ENCODE measurements at places on chromosomes 1 and 21. TPM values are rescaled to one million over a fixed set of nuclear protein-coding genes. Genes with fewer than 3 reads are reported as not detected.

S100A1 gene
- total RNA-seq: not detected

- no peak for DNase-seq
Observed at GRCh38 chr1:12565966-12566352, 52.1 kb downstream of the DHRS3 start.

GRCh38 chr1:159829822-159830465 is 3.3 kb downstream of the SLAMF8 start:
- no peak for DNase-seq

- no peak for DNase-seq
Observed at GRCh38 chr1:221739018-221739676, 2.7 kb downstream of the DUSP10 start.

- peak; percentile 37 for DNase-seq
Observed at GRCh38 chr21:20997636-20998455, at the start of gene NCAM2. Gene NCAM2, plus strand, starts transcription at chr21:20998409.

DNA sequence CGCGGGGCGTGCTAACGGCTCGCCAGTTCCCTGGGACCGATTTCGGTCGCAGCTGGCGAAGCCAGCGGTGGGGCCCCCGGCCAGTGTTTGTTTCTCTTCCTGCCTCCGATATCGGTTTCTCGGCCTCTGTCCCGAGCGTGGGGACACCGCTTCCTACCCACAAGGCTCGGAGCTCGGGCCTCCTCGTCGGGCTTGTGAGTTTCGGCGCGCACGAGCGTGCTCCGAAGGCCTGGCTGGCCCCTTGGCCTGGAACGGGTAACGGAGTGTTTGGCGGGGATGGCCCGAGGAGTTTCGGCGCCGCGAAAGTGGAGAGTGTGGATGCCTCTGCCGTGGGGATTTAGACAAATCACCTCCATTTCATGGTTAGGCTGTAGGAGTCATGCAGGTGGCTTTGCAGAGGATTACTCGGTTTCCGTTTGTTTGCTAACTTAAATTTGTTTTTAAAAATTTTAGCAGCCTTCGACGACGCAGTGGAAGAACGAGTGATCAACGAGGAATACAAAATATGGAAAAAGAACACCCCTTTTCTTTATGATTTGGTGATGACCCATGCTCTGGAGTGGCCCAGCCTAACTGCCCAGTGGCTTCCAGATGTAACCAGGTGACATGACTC is 559 bp downstream of the RBBP4 start:
- DNase-seq: no peak

MXRA8 gene
- total RNA-seq: not detected

GRCh38 chr1:239858057-239858456 is 233.6 kb upstream of the FMN2 start:
- DNase-seq: no peak

DNA sequence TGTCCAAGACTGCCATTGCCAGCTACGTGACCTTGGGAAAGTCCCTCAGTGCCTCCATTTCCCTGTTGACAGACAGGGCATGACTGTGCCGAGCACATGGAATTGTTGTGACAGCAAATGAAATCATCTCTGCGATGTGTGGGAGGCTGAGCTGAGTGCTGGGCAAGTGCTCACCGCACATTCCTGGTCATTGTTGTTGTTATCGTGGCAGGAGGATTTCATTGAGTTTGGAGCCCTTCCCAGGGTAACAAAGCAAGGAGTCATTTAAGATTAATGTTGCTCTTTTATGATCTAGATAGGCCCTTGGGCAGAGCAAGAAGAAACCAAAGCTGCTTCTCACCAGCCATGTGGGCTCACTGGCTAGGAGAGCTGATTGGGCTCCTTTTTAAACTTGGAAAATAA is 39.6 kb upstream of the ITPKB start:
- DNase-seq: no peak

ASCL5 gene
- not detected for total RNA-seq

Measured in activated T-helper 2 cell treated with anti-CD3 and anti-CD28 coated beads, Interferon-gamma antibody, Interleukin-2, Interleukin-4, amounts not matched to agents 10 μg/mL and 5 μg/mL and 100 μg/mL, durations not matched to agents 14 hours and 24 hours and 36 hours (primary cell).